Stimulated activated memory B cell treated with anti-CD40 and anti-IgM and Interleukin-4, amounts not matched to agents 10 μg/mL and 1 μg/mL and 100 μg/mL, for 72 hours (primary cell): ENCODE measurements at places on chromosomes 5 and 9.
A peak's percentile ranks its signal among the peaks of the same experiment; 100 is the strongest.

GRCh38 chr5:171782332-171782966 lies 3.2 kb upstream of the SMIM23 start:
- ATAC-seq = no peak

DNA sequence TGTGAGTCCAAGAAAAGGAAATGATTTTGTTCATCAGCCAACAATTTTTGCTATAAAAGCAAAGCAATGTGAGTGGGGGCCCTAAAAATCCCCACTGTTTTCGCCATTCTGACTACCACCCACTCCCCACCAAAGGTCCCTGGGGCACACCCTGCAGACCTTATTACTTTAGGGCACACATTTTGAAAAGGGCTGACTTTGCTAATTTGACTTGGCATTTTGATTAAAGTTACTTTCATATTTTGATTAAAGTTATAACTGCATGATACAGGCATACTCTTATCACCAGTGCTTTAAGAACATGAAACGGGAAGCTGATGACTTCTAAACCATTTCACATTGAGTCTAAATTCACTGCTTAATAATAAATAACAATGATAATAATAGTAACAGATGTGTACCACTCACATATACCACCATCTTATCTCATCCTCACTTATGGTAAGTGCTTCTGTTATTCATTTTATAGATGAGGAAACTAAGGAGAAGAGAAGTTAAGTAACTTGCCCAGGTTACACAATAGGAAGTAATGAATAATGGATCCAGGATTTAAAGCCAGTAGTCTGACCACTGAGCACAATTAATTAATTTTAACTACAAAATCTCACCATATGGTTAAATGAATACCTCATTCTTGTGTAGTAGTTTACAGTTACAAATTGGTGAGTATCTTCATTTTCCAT lies 25.4 kb upstream of the NR3C1 start:
- no peak for ATAC-seq

GRCh38 chr5:133709209-133709725 lies 96.9 kb upstream of the FSTL4 start:
- ATAC-seq = no peak

GRCh38 chr9:112887381-112887780 lies 3.3 kb downstream of the SLC46A2 start:
- ATAC-seq = no peak

GRCh38 chr9:99851500-99851822 lies 29.8 kb downstream of the NR4A3 start:
- peak; percentile 88 for ATAC-seq

DNA sequence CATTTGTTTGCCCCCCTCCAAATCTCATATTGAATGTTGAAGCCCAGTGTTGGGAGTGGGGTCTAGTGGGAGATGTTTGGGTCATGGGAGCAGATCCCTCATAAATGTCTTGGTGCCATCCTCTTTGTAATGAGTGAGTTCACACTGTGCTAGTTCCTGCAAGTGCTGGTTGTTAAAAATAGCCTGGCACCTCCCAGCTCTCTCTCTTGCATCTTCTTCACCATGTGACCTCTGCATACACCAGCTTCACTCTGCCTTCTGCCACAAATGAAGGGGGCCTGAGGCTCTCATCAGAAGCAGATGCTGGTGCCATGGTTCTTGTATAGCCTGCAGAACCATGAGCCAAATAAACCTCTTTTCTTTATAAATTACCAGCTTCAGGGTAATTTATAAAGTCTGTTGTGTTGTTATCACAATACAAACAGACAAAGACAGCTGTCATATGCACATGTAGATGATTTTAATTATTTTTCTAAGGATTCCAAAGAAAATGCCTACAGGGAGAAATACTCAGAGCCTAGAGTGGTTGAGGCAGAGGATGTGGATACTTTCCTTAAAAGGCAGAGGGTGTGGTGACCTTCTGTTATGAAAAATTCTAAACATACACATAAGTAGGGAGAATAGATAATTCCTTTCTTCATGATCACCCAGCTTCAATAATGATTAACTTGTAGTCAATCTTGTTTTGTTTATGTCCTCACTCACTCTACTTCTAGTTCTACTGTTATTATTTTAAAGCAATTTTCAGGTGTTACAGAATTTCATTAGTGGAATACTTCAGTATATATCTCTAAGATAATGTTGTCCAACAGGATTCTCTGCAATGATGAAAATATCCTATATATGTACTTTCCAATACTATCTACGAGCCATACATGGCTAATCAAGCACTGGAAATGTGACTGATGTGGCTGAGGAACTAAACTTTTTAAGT lies 75.1 kb upstream of the RANBP6 start:
- no peak for ATAC-seq

- no peak for ATAC-seq
These were observed 188.7 kb upstream of the RAD23B start for GRCh38 chr9:107094370-107094769.

DNA sequence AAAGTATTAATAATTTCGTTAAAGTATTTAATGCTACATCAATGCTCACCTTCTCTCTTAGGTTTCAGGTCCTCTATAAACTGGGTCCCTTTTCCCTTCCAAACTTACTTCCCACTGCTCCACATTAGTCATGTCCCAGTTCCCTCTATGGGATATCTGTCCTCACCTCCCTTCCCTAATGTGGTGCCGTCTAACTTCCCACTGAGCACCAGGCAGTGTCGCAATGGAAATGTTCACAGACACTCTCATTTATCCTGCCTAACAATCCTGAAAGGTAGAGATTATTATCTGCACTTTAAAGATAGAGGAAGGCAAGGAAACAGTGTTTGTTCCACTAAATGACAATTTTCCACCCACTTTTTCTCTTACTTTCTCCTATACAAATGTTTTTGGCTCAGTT lies 329.7 kb downstream of the CWC27 start:
- no peak for ATAC-seq

DNA sequence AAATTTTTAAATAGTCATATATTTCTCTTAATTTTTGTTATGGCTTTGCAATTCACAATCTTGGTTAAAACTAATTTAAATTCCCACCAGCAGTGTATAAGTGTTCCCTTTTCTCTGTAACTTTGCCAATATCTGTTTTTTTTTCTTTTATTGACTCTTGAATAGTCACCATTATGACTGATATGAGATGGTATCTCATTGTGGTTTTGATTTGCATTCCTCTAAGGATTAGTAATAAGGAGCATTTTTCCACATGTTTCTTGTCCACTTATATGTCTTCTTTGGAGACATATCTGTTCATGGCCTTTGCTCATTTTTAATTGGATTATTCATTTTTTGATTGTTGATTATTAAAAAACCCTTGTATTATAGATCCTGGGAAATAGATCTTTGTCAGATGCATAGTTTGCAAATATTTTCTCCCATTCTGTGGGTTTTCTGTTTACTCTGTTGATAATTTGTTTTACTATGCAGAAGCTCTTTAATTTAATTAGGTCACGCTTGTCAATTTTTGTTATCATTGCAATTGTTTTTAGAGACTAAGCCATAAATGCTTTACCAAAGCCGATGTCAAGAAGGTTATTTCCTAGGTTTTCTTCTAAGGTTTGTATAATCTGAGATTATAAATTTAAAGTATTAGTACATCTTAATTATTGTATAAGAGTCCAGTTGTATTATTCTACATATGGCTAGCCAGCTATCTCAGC lies 610.9 kb downstream of the CHSY3 start:
- ATAC-seq = no peak

DNA sequence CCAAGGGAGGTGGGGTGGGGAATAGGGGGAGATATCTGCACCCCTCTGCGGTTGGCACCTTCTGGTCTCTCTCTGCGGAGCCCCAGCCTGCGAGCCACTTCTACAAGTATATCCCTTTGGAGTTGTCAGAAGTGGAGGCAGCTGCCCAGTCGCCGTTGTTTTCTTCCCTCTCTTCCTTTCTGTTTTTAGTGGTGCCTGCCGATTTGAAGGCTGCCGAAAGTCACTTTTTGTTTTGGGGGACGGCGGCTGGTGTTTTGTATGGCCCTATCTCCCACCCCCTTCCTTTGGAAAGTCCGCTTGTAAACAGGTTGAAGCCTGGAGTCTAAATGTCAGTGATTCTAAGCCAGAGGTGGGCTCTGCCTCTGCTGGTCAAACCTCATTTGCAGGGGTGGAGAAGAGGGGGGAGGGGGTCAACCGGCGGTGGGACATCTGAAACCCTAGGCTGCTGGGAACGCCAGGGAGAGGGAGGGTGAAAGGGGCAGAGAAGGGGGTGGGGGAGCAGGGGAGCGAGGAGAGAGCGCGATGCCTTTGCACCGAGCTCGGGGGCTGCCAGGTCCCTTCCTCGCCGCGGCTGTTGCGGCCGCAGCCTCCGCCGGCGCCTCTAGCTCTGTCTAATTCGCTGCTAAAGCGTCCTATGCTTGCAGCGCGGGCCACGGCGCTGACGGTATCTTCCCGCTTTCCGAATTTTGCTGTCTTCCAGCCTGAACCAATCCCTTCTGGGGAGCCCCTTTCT lies at the start of gene FGF10:
FGF10 (minus strand) TSS at position 331 of the 733 bp plus-strand sequence. CDS start 738 bp downstream, outside the sequence.
- ATAC-seq = no peak

GRCh38 chr5:179413711-179414458 lies 68.6 kb upstream of the ADAMTS2 start:
- no peak for ATAC-seq

GRCh38 chr5:176541338-176542134 lies 4.3 kb upstream of the RNF44 start:
- ATAC-seq = no peak

DNA sequence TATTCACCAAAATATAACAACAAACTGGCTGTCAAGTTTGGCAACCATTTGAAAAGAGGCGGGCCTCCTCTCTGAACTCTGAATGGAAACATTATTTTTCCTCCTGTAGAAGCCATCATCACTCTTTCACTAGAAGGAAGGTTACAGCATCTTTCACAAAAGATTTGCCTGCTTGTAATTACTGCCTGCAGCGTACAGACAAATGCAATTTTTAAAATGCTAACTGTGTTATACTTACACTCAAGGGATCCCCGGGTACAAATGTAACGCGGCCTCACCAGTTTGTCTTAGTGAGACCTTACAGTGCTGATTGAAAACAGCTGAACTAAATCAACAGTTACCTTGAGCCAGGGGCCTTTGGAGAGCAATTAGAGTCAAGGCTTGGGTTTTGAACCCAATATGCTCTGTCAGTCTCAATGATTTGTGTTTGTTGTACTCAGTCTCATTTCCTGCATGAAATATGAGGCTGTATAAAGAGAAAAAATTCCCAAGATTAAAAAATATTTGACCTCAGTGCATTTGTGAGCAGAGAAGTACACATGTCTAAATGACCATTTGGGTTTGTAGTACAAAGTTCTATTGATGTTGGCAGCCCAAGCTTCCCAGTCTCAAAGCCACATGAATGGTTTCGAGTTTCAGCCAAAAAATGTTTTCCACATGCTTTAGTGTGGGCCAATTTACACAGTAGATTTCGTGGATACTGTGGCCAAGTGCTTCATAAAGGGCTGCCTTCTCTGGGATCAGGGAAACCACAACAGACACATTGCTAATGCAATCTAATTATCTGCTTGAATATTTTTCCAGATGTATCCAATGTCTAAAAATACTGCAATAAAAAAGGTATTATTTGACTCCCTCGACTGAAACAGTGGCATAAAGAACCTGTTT lies 500.0 kb downstream of the SPATA31D1 start:
- ATAC-seq = no peak

GRCh38 chr5:170483701-170484458 lies 19.9 kb upstream of the KCNIP1 start:
- ATAC-seq = no peak

- peak; percentile 71 for ATAC-seq
These were observed 34.9 kb downstream of the CFAP90 start for GRCh38 chr5:7815892-7816534.

DNA sequence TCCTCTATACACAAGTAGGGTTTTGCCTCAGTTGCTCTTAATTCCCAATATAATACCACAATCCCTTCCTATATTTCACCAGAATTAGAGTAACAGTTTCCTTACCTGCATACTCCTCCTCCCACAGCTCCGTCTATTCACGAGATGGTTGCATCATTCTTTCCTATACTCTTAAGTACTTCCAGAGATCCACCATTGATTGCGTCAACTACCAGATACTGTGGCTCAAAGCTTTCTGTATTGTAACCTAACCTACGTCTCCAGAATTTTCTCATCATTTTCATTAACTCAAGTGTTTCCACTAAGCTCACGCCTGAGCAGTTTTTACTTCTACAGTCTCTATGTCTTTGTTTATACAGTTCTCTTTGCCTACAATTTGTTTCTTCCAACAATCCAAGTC lies 31.2 kb upstream of the MINAR2 start:
- no peak for ATAC-seq

DNA sequence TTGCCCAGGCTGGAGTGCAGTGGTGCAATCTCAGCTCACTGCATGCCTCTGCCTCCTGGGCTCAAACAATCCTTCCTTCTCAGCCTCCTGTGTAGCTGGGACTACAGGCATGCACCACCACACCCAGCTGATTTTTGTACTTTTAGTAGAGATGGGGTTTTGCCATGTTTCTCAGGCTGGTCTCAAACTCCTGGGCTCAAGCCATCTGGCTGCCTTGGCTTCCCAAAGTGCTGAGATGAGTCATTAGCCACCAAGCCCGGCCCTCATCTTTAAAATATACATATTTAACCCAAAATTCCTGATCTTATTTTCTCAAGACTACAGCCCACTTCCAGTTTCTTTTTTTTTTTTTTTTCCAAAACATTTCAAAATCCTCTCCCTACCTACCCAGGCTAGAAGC lies 31.7 kb upstream of the MINAR2 start:
- ATAC-seq = no peak

GRCh38 chr5:10704949-10705621 lies 55.9 kb downstream of the DAP start:
- peak; percentile 42 for ATAC-seq

DNA sequence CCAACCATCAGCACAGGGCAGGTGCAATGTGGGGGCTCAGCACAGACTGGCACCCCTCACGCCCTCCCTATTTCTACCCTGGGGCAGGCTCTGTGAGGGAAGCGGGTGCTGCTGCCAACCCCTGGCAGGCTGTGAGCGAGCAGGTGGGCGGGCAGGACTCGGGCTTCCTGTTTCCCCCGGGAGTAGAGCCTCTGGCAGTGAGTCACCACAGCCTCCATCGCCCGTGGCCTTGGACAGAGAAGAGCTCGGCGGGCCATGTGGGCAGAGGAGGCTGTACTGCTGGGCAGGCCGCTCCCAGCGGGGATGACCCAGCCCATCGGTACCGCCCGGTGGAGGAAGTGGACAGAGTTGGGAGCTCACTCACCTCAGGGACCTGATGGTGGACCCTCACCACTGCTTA lies 16.6 kb downstream of the KCNT1 start:
- no peak for ATAC-seq

GRCh38 chr9:84744195-84744594 lies 74.7 kb downstream of the NTRK2 start:
- peak; percentile 57 for ATAC-seq

GRCh38 chr5:168176251-168176650 lies 115.2 kb upstream of the WWC1 start:
- no peak for ATAC-seq

DNA sequence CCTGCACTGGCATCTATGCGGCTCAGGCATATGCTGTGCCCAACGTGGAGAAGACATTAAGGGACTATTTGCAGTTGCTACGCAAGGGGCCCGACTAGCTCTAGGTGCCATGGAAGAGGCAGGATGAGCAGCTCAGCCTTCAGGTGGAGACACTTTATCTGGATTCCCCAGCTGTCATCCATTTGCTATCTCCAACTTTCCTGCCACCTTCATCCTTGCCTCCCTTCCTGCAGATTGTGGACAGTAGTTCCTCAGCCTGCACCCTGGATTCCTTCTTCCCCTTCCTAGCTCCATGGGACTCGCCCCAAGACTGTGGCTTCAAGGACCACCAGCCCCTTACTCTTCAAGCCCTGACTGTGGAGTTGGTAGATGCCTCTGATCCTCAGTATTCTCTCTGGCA lies 2.0 kb downstream of the SLC35A4 start:
- no peak for ATAC-seq
